ENCODE measurements at places on chromosomes 6 and 20.

DNA sequence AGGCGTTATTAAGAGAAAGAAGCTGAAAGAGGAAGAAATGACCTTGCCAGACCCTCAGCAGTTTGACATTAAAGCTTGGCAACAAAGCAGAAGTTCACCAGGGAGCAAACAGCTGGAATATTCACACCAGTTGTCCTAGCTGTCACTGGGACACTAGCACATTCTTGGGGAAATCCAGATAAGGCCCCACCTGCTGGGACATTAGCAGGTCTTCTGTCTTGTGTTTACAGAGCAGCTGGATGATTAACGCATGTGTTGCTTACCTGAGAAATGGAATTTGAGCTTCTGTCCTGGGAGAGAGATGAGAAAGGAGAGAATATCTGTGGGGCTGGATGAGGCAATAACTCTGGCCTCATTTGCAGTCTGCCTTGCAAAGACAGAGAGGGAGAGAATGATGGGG, 137.6 kb upstream of the RIN2 start:
- DNase-seq: no peak

- no peak for DNase-seq
These were observed 91.5 kb downstream of the NFATC2 start for GRCh38 chr20:51450984-51451383.

- no peak for DNase-seq
These were observed 226.1 kb downstream of the KHDRBS2 start for GRCh38 chr6:62059901-62060300.

- no peak for DNase-seq
These were observed 194.6 kb downstream of the ZNF217 start for GRCh38 chr20:53399083-53399482.

GRCh38 chr6:85756982-85757381, 114.3 kb upstream of the SYNCRIP start:
- DNase-seq: no peak

- no peak for DNase-seq
These were observed 130.2 kb downstream of the HTR1B start for GRCh38 chr6:77332915-77333623.

GRCh38 chr20:5928836-5929715, 21.3 kb downstream of the TRMT6 start:
- no peak for DNase-seq

GRCh38 chr6:35790683-35791082, 6.4 kb downstream of the CLPS start:
- DNase-seq: no peak

DNA sequence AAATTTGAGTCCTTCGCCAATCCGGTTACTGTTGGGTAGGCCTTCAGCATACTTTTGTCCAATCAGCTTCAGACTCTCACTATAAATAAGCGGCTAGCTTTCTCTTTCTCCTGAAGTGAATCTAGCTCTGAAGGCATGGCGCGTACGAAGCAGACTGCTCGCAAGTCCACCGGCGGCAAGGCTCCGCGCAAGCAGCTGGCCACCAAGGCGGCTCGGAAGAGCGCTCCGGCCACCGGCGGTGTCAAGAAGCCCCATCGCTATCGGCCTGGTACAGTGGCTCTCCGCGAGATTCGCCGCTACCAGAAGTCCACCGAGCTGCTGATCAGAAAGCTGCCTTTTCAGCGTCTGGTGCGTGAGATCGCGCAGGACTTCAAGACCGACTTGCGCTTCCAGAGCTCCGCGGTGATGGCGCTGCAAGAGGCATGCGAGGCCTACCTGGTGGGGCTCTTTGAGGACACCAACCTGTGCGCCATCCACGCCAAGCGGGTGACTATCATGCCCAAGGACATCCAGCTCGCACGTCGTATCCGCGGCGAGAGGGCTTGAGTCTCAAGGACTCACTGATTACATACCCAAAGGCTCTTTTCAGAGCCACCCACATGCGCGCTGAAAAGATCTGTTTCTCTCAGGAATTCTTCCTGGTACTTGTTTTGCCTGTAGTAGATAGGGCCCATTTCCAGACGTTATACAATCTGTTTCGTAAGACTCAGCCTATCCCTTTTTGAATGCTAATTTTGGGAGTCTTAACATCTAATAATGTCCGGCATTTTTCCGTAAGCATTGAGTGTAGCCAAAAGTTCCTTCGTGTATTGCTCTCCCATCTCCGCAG, 102.0 kb downstream of the OR2B2 start:
- DNase-seq: peak; percentile 59

DNA sequence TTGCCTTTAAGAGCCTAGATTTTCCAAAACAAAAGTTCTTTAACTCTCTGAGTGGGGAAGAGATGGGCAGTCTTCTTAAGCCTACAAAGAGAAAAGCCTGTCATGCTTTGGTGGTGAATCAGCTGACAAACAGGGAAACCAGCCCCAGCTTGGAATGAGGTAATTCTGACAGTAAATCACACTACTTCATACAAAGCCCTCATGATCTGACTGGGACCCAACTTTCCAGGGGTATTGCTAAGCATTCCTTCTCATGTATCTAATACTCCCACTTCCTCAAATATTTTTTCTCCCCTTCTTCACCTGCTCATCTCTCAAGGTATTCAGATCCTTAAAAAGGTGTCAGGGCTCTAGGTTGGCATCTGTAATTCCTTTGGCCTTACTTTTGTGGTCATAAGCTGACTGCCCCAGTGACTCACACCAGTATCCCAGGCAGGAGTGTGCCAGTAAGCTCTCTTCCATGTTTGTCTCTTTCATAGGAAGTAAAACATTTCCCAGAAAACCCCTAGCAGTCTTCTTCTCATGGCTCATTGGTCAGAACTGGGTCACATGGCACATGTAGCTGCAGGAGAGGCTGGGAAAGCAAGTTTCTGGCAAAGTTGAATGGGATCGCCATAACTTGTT, 15.0 kb upstream of the TBC1D22B start:
- no peak for DNase-seq

DNA sequence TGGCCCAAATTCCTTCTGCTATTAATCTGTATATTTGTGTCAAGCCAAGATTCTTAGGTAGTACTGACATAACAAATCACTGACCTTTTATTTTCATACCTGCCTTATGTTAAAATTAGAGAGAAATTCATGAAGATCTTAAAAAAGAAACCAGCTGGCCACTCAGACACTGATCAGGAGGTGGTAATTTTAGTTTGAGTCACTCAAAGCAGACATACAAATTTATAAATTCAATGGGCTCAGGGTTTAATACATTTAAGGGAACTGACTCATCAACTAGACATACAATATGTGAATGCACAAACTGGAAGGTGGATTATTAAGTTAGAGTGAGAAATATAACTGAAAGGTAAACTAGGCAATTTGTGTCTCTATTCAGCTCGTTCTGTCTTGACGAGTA, 711.9 kb upstream of the EYS start:
- no peak for DNase-seq

DNA sequence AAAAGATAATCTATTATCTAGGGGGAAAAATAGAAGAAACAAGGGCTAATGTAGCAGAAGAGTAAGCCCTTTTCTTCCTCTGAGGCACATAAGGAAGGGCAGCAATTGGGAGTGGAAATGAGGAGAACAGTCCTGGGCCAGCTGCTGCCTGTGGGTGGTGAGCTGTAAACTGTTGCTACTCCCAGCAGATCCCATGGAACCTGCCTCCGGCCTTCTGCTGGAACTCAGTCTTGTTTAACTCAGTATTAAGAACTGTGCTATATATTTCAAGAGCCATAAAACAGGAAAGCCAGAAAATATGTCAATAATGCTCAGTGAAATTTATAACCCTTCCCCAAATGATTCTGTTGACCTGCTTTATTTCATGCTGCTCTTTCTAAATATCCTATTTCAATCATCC, 464.2 kb downstream of the COL12A1 start:
- no peak for DNase-seq

GRCh38 chr6:106513808-106514582, 115.3 kb downstream of the RTN4IP1 start:
- DNase-seq: no peak

DNA sequence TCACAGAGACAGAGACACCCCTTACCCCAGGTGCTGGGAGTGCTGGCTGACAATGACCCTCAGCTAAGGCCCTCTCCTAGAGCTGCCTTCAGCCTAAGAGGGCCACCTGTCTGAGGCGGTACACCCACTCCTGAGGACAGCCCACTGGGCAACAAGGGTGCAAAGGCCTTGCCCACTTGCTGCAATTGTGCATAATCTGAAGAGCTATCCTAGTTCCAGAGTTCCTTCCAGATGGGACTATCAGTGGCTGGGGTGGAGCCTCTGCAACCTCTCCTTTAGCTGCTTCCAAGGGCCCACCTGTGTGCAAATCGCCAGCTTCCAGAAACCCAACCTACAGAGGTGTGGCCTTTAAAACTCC, 87.5 kb downstream of the PREX1 start:
- DNase-seq: no peak

- no peak for DNase-seq
These were observed 12.3 kb upstream of the DSP start for GRCh38 chr6:7529141-7529540.

DNA sequence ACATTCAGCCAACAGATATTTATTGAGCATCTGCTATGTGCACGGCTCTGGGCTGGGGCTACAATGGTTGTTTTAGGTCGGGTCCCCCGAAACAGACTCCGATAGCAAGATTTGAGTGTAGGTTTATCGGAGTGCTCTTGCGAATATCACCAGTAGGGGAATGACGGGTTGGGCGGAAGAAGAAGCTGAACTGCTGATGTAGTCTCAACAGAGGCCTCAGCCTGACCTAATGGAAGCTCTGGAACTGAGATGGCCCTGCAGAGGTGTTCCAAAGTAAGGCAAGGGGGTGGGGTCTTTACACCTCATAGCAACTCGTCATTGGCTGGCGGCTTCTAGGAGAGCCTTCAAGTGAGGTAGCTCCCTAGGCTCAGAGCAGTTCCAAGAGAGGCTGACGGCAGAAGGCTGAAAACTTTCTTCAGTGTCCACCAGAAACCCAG, 1.1 kb downstream of the L3MBTL1 start:
- DNase-seq: no peak

- DNase-seq: no peak
These were observed 1.2 kb upstream of the TMEM217 start for GRCh38 chr6:37259191-37259590.

- no peak for DNase-seq
These were observed 278 bp downstream of the UST start for GRCh38 chr6:148747145-148747470.

GRCh38 chr6:170100046-170100445, 190.8 kb downstream of the DLL1 start:
- DNase-seq: no peak

DNA sequence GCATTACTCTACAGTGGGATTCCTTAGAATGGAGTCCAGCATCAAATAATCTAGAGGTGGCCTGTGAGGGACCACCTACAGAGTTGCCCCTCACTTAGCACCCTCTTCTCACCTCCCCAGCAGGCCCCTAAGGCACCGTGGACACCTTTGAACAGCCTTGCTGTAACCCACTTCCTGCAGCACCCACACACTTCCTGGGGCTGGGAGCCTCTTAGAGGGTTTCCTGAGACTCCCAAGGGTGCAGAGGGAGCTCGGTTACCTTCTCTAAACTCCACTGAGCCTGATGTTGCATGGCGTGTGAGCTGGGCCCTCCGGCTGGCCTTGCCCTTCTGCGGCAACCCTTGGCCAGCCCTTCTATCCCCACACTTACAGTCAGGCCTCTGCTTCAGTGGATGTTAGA, 7.3 kb upstream of the SIRPG start:
- peak; percentile 46 for DNase-seq

DNA sequence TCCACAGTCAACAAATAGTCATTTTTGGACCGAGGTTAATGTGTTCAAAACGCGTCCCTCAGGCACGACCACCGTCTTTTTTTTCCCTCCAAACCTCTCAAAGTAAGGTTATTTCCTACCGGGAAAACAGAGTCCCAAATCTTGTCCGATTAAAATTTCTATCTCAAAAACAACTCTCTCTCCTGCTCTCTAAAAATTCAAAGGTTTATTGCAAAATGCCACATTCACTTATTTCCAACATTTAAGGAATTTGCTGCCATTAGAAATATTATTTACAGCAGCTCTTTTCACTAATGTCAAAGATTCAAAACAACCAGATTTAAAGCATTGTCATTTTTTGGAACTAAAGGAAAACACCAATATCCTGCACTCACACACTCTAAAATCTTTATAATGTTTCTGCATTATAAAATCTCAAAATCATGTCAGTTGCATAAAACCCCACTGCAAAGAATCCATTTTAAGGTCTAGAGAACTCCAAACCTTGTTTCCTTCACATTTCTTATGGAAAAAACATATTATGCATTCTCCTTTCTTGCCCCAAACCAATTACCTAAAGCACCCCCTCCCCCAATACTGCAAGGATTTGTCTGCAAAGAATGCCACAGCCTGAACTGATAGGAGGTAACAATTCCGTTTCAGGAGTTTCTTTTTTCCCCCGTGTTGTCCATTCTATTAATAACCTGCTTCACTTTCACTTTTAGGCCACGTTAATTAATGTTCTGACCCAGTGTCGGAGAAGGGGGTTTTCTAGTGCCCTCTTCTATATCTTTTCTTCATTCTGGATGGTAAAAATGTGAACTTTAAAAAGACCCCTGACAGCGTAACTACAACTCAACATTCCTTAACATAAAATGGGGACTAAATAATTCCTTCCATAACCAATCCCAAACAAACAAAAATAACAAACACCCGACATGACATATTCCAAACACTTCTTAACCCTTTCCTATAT, 1.4 kb downstream of the NRN1 start:
- DNase-seq: no peak

- DNase-seq: no peak
These were observed 598 bp upstream of the SOX4 start for GRCh38 chr6:21592953-21593352.

GRCh38 chr6:116447052-116447451, 14.1 kb upstream of the CALHM6 start:
- DNase-seq: no peak

DNA sequence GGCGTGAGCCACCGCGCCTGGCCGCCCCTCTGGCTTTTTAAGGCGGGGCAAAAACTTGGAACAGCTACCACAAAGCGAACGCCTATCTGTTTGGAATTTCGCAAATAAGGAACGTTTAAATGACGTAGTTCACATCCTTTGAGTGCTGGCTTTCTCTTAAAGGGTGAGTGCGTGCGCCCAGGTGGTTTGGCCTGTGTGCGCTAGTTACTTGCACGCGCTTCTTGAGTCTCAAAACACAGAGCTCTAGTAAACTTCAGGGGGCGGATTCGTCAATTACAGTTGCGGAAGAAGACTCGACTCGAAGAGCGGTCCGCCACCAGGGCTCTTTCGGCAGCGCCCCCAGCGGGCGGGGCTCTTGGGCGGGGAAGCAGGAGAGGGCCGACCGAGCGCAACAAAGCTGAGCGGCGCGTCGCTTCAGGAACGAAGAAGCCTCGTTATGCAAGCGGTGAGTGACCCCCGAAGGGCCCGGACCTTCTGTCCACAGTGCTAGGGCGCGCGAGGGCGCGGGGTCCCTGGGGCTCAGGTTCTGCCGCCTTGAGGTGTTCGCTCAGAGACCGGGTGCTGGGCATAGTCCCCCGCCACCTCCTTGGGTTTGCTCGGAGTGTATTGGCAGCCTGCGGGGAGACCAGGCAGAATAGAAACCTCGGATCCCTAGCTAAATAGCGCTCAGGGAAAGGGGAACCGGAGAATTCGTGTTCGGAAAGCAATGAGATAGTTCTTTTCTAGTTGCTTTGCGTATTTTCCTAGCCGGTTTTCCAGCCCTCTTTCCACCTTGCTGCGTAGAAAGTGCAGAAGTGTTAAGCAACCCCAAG, at the start of gene SYCP2L:
SYCP2L (plus strand) TSS at position 362 of the 812 bp plus-strand sequence; CDS start at position 437, 75 bp downstream.
- DNase-seq: no peak
